Activated CD4-positive, alpha-beta T cell treated with anti-CD3 and anti-CD28 coated beads, Interleukin-2, amount 50 U/mL, for 16 hours (primary cell): ENCODE measurements at places on chromosomes 4 and X.

DNA sequence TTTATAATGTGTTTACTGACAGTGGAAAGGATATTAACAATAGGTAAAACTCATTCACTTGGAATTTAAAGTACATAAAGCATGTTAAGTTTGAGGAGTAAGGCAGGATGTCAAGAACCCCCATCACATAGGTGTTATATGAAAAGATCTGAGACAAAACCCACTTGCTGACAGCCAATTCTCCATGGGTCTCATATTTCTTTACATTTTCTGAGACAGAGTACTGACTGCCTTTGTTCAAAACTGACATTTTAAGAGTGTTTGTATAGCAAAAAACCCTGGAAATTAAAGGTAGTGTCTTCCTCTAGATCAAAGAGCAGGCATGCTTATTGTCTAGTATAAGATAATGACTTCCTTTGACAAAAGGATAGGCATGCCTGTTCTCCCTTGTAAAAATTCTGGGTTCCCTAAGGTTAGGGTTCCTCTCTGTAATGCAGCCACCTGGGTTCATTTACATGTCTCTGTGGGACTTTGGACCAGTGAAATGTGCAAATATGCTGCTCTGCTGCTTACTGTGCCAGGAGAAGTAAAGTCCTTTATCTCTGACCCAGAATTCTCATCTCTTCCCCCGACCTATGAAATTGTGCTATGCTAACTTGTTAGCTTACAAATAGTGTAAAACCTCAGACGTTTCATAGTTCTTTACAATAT, 123.6 kb downstream of the PCDH18 start:
- DNase-seq: no peak

DNA sequence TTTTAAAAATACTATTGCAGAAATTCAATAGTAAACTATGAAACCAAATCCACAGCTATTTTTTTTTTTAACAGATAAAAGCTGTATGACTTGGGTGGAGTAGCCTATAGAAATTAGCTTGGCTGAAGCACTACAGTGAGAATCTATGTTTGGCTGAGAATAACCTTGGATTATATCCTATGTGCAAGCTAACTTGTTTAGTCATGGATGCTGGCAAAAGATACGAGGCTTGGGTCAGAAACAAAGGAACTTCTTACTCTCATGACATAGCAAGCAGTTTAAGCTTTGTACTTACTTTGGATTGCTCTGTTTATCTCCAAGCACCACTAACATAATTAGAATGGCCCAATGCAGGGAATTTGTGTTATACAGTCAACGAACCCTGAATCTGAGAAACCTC, 119.2 kb upstream of the GRID2 start:
- DNase-seq: no peak

DNA sequence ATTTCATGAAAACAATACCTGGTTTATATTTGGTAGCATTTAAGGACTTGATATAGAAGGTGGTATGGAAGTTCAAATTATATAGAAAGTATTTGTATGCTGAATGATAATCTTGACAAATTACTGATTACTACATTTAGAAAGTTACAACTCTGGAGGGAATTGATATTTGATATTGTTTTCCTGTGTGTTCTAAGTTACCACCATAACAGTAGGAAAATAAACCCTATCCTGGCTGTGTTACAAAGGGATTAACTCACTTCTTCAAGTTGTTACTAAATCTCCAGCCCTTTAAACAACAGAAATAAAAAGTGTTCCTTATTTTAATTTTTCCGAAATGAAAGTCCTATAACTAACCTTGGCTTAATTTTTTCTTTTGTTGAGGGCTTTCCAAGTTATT, 36.6 kb downstream of the FHL1 start:
- DNase-seq: no peak

DNA sequence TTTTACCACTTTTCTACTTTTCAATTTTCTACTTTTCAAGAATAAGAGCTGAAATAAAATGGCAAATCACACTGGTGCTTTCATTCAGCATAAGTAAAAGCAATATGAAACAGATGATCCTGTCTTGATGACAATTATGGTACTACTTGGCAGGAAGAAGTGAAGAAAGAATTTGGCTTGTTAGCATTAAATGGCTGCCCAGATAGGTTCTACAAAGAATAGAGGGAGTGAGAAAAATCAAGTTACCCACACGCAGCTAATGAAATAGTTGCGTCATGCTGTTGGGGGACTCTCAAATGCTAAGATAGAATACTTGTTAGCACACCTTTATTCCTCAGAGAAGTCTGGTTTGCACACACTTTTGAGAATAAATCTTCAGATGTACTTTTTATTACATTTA, 12.5 kb upstream of the LCORL start:
- no peak for DNase-seq

GRCh38 chr4:37762991-37763368, 63.5 kb upstream of the PGM2 start:
- no peak for DNase-seq

DNA sequence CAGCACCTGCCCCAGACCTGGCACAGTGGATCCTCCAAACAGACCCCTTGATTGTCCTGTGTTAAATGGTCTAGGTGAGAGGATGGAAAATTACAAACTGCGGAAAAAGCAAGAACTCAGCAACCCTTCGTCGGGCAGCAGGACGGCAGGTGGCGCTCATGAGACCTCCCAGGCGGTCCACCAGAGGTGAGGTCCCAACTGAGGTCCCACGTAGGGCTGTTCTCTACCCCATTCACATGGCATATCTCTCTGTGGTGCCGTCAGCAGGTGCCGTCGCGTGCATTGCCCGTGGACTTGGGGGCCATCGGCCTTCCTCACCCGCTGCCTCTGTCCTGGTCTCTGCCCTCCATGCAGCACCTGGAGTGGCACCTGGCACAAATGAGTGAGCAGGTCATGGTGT, 88.2 kb downstream of the CRMP1 start:
- no peak for DNase-seq

DNA sequence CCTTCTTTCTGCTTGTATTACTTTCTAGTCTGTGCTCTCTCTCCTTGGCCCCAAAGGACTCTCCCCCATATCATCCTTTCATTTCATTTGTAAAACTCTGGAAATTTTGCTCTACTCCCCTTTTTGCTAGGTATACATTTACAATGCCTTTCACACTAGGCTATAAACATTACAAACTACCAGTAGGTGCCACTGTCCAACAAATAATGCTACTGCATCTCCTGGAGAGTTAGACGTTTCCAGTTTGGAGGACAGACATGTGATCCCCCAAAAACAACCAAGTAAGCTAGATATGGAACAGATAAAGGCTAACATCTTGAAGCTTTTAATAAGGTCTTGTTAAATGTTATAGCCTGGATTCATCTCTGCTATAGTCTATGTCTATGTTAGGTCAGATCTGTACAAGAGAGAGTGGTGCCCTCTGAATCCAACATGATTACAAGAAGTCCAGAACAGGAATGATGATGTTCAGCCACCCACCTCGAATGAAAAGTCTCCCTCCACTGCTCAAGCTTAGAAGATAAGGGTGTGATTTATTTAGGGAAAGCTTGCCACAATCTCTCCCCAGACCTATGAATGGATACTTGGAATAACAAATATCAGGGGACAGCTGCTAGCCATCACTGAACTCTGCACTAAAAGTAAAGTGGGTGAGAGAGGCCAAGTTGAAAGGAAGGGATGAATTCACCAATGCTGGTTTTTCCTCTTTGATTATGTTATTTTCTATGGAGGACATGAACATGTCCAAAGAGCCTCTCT, 14.3 kb downstream of the CBR4 start:
- no peak for DNase-seq

DNA sequence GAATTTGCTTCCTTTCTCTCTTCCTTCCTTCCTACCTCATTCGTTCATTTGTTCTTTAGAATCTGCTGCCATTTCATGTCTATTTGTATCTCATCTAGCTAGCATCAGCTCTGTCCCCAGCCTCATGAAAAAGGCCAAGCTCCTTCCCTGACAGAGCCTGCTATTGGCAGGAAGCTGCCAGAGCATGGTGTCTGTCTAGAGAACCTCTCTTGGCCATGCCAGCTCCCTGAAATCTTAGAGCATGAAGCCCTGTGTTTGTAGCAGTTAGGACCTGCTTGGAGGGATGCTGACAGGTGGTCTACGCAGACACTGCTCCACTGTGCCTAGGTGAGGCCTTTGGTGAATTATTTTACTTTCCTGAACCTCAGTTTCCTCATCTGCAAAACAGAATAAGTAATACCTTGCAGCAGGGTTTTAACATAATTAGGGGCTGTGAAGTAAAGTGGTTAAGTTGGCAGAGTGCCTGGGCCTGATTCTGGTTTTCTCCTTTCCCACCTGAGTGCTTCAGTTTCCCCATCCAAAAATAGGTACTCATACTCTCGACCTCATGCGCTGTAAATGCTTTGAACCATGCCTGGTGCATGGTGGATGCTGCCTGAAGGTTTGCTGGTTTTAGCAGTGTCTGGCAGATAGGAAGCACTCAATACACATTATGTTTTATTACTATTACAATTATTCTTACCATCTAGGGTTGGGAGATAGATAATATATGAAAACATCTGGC, 4.7 kb downstream of the PTTG2 start:
- DNase-seq: no peak

- DNase-seq: no peak
These were observed 768.2 kb downstream of the KCTD8 start for GRCh38 chr4:43680421-43680820.

DNA sequence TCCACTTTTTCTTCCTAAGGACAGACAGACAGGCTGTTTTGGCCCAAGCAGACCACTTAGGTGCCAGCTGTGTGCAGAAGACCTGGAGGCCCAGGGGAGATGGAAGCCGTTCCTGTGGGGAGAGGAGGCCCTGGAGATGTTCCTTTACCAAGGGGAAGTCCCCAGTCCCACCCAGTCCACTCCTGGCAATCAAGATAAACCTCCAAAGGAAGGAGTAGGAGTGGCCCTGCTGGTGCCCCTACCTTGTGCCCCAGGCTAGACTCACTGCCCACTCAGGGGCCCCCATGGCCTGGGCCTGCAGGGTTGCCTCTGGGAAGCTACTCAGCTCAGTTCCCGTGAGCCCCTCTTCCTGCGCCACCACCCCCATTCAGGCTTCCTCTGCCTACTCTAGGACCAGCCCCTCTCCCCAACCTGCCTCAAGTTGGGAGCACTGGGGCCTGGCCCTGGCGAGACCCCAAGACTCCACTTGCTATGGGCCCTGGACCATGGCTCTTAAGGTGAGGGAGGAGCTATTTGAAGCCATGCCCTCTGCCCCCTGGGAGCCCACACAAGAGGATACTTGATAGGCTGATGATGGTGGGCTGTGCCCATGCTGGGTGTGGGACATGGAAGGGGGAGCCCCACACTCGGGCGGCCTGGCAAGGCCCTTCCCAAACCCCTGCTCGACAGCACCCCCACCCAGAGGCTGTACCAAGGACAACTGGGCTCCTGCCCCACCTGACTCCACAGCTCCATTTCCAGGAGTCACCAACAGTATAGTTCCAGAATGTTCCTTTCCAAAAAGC, 24.8 kb upstream of the RNF4 start:
- no peak for DNase-seq

DNA sequence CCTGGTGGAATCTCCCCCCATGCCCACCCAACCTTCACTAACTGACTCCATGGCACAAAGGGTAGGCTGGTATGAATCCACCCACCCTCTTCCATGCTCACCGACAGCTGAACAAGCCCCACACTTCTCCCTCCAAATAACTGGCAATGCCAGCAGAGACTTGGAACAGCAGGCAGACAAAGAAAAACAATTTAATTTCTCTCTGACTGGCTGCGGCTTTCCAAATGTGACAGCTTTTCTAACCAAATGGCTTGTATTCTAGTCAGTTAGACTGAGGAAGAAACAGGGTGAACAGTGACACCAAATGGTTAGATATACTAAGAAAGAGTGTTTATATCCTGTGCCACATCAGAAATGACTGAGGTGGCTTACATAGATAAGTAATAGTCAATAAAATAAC, 199.3 kb upstream of the ADAMTS3 start:
- DNase-seq: no peak

DNA sequence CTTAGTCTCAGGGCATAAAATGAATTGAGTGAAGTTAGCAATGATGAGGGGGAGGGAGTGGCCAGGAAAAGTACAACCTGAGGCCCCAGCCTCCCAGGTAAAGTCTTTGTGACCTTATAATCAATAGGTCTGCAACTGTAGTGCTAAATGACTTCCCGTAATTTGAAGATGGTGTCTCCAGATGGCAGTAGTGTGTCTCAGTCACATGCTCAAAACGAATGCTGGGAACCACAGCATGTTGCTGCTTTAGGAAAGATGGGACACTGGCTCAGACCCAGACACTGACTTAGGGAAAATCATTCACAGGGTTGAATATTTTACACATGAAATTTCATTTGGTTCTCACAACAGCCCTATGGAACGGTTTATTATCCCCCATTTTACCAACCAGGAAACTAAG, 10.3 kb downstream of the SRPX2 start:
- DNase-seq: no peak

DNA sequence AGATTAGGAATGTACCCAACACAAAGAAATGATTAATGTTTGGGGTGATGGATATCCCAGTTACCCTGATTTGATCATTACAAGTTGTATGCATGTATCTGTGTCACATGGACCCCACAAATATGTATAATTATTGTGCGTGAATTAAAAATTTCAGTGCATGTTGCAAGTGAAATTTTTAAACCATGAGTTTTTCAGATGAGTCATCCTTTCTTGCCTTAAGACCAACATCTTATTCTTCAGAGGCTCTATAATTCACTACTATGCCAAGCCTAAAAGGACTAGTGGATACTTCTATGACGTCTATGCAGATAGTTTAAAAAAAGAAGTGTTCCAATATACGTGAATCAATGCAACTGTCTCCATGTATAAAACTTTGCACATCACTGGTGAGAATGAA, 113.0 kb upstream of the SH3RF1 start:
- no peak for DNase-seq

DNA sequence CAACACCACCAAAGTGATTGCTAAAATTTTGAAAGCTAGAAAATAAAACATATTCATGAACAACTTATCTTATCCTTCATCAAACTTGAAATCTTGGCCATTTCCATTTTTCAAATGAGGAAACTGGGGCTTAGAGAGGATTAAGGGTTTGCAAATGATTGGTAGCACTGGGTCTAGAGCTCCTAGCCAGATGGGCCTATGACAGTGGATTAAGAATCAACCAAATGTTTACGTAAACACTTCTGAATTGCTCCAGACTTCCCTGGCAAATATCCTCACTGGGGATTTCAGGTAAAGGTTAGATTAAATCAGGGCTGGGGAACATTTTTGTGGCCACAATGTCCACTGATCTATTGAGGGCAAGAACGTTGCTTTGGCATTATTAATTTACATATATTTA, 241.2 kb downstream of the ANK2 start:
- DNase-seq: no peak

- no peak for DNase-seq
These were observed 156.8 kb upstream of the PSAPL1 start for GRCh38 chr4:7591409-7592053.

DNA sequence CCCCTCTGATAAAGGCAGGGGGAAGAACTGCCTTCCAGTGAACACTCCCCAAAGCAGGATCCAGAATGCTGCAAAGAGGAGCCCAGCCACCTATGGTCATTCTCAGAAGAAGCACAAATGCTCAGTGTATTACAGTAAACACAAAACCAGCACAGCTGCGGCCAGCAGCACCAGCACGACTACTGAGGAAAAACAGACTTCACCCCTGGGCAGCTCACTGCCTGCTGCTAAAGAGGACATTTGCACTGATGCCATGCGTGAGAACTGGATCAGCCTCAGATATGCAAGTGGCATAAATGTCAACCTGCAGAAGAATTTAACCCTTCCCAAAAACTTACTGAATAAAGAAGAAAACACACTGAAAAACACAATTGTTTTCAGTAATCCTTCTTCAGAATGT, 80.2 kb upstream of the TLR2 start:
- no peak for DNase-seq
